ENCODE measurements at places on chromosomes 4 and X.

GRCh38 chr4:102537269-102537668 lies 36.1 kb downstream of the NFKB1 start:
- no peak for DNase-seq

GRCh38 chr4:57098941-57099340 lies 11.2 kb downstream of the IGFBP7 start:
- no peak for DNase-seq

GRCh38 chr4:53185869-53186585 lies 179.8 kb downstream of the SCFD2 start:
- DNase-seq, result no peak

DNA sequence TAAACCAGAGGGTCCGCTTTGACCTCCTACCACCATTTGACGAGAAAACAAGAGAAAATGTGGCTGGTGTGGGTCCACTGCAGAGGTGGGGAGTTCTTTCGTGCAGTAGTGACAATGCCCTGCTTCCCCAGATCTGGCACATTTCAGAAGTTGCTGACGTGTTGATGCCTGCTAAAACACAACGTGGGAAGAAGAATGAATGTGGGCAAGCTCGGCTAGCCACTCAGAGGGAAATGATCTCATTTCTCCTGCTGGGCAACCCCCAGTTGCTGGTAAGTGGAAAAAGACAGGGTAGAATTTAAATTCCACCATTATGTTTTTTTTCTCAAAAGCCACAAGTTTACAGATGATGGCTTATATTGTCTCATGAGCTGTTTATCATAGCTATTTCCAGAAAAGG lies 77.9 kb downstream of the LUZP4 start:
- DNase-seq, result no peak

DNA sequence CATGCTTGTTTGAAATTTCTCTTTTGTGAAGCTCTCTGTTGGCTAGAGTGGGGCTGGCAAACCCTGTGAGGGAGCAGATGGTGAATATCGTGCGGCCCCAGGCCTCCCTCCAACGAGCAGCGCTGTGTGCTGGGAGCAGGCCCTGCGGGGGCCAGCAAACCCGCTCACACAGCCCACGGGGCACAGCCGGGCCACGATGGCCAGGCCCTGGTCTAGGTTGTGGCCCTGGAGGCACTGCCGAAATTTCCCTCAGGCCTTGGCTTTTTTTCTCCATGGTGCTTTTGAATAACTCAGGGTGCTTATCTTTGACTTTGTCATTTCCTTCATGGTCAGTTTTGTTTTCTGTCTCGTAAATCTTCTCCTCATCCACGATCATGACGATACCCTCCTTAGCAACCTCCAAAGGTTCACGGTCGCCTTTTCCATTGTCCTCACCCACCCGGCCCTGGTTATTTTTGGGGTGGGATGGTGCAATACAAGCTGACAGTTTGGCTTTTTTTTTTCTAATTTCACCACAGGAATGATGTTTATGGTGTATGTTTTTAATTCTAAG lies 20.7 kb downstream of the PCGF3 start:
- no peak for DNase-seq

GRCh38 chr4:82797040-82797404 lies 1.6 kb downstream of the SCD5 start:
- no peak for DNase-seq

- no peak for DNase-seq
Measured at GRCh38 chr4:74258963-74259362, 49.3 kb upstream of the EPGN start.

DNA sequence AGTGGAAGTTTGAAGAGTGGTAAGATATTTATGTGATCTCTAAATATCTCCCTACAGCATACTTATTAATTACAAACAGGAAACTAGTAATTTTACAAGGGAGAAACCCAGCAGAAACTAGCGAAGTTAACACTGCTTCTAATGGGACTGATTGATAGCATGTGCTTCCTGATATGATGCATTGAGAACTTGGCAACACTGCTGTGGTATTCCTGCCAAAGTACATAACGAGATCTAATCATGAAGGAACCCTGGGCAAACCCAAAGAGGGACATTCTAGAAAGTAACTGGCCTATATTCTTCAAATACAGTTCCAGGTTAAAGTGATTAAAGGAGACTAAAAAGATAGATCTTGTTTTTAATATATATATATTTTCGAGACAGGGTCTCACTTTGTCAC lies 4.6 kb upstream of the GPR34 start:
- DNase-seq, result no peak

- DNase-seq, result no peak
Measured at GRCh38 chrX:148466292-148466691, 34.1 kb upstream of the AFF2 start.

GRCh38 chr4:38442073-38442788 lies 221.8 kb upstream of the KLF3 start:
- no peak for DNase-seq

DNA sequence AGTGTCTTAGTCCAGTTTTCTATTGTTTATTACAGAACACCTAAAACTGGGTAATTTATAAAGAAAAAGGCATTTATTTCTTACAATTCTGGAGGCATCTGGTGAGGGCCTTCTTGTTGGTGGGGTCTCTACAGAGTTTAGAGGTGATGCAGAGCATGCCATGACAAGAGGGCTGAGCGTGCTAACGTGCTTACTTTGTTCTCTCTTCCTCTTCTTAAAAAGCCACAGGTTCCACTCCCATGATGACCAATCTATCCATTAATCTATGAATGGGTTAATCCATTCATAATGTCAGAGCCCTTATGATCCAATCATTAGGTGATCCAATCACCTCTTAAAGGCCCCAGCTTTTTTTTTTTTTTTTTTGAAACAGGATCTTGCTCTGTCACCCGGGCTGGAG lies 291.5 kb upstream of the GALNTL6 start:
- no peak for DNase-seq

GRCh38 chr4:170001011-170001744 lies 25.0 kb downstream of the MFAP3L start:
- DNase-seq, result no peak

DNA sequence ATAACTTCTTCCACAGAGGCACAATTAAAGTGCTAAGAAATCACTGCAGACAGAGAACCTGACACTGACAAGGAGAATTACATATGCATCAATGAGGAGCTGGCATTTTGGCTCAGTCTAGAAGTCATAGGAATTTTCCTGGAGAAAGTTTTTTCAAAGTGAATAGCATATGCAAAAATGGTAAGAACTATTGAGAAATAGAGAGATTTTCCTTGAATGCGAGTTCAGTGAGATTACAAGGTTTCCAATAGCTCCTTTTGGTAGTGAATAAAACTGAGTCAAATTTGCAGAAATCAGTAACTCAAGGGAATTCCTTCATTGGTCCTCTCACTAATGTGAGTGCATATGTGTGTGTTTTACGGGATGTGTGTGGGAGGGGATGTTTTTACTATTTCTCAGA lies 557.5 kb downstream of the PPARGC1A start:
- DNase-seq, result no peak
